PC-9 (cell line): ENCODE measurements at places on chromosomes 5 and 9. TPM values are rescaled to one million over a fixed set of nuclear protein-coding genes. Genes with fewer than 3 reads are reported as not detected.

Gene IL31RA
- 2.0 TPM in 2 replicates for total RNA-seq

Gene PCDHA12
- total RNA-seq = not detected in 2 replicates

Gene CCNI2
- 1.2 and 1.7 TPM in 2 replicates for total RNA-seq

Gene FOCAD
- 12.4 and 17.1 TPM in 2 replicates for total RNA-seq

Gene CYSRT1
- 9.0 and 15.2 TPM in 2 replicates for total RNA-seq

Gene DDX4
- total RNA-seq = not detected in 2 replicates

Gene FAM169A
- total RNA-seq = 2.1 and 3.9 TPM in 2 replicates

Gene TEX48
- total RNA-seq = not detected in 2 replicates

Gene PCDHGA8
- not detected in 2 replicates for total RNA-seq

Gene PAEP
- total RNA-seq = not detected in 2 replicates

Gene CSF1R
- total RNA-seq = 0.72 and 0.95 TPM in 2 replicates

Gene PFN3
- total RNA-seq = not detected in 2 replicates

Gene CIZ1
- total RNA-seq = 164 and 213 TPM in 2 replicates

Gene SPATA31E1
- not detected in 2 replicates for total RNA-seq

Gene EQTN
- total RNA-seq = not detected in 2 replicates

Gene KIAA1191
- 115 and 122 TPM in 2 replicates for total RNA-seq

Gene GRIN3A
- not detected in 2 replicates for total RNA-seq

Gene LMAN2
- total RNA-seq = 129 and 153 TPM in 2 replicates

Gene HEMGN
- not detected in 2 replicates for total RNA-seq

Gene LCN2
- 430 and 537 TPM in 2 replicates for total RNA-seq

Gene NFIB
- total RNA-seq = 29.0 and 35.1 TPM in 2 replicates

Gene REXO4
- total RNA-seq = 32.6 and 36.5 TPM in 2 replicates

Gene CD274
- total RNA-seq = 2.3 and 4.4 TPM in 2 replicates

Gene FAM221B
- total RNA-seq = not detected in 2 replicates

Gene C5orf52
- not detected in 2 replicates for total RNA-seq

Gene C9
- not detected in 2 replicates for total RNA-seq

Gene MARCOL
- total RNA-seq = not detected in 2 replicates

Gene MAST4
- 13.3 and 19.3 TPM in 2 replicates for total RNA-seq

Gene PCDHB8
- not detected in 2 replicates for total RNA-seq

Gene COL5A1
- 15.2 and 32.8 TPM in 2 replicates for total RNA-seq

Gene KCTD16
- total RNA-seq = 0.28 and 0.33 TPM in 2 replicates

Gene WNT8A
- 0.35 TPM in 1 of 2 replicates, not detected in the other for total RNA-seq

Gene CNTNAP3
- total RNA-seq = 4.6 TPM in 2 replicates

Gene SLC36A2
- total RNA-seq = not detected in 2 replicates

Gene TERT
- total RNA-seq = 0.74 and 2.2 TPM in 2 replicates

Gene FRRS1L
- total RNA-seq = not detected in 2 replicates

Gene CCNO
- 4.7 and 7.1 TPM in 2 replicates for total RNA-seq

Gene PPP6C
- 34.6 and 49.6 TPM in 2 replicates for total RNA-seq

Gene F2RL2
- total RNA-seq = 1.5 and 3.5 TPM in 2 replicates

Gene HTR1A
- not detected in 2 replicates for total RNA-seq

Gene CATSPER3
- total RNA-seq = 0.57 and 0.68 TPM in 2 replicates

Gene ANKRD20A1
- not detected in 2 replicates for total RNA-seq

Gene EFNA5
- total RNA-seq = 38.0 and 42.7 TPM in 2 replicates

Gene BTNL8
- total RNA-seq = not detected in 2 replicates

Gene TEX10
- 21.6 and 29.0 TPM in 2 replicates for total RNA-seq

Gene SPATA31C1
- not detected in 2 replicates for total RNA-seq

Gene ZNF474
- total RNA-seq = not detected in 2 replicates

Gene PNPLA7
- total RNA-seq = 1.9 and 4.9 TPM in 2 replicates

Gene IL9
- total RNA-seq = not detected in 2 replicates

Gene NPR3
- total RNA-seq = 2.2 and 4.1 TPM in 2 replicates
